ENCODE measurements at places on chromosomes 5 and 9. TPM values are rescaled to one million over a fixed set of nuclear protein-coding genes. Genes with fewer than 3 reads are reported as not detected.

Gene PCDH12
- total RNA-seq, result not detected

Gene PCDHGA6
- total RNA-seq, result 0.29 TPM

Gene SERINC5
- 4.6 TPM for total RNA-seq

Gene FOXD1
- total RNA-seq, result 25.4 TPM

Gene FAM221B
- not detected for total RNA-seq

Gene CCDC69
- total RNA-seq, result 1.0 TPM

Gene AKNA
- 4.2 TPM for total RNA-seq

Gene TMEM252
- not detected for total RNA-seq

Gene PSAT1
- total RNA-seq, result 153 TPM

Gene SPINK7
- total RNA-seq, result not detected

Gene C1QTNF3
- 0.33 TPM for total RNA-seq

Gene OLFM1
- total RNA-seq, result 11.4 TPM

Gene WNT8A
- total RNA-seq, result not detected

Gene NRARP
- total RNA-seq, result 4.6 TPM

Gene SPATA31C1
- total RNA-seq, result not detected

Gene TMEM174
- not detected for total RNA-seq

Gene HCN1
- not detected for total RNA-seq

Gene ENC1
- total RNA-seq, result 6.8 TPM

Gene SV2C
- 0.02 TPM for total RNA-seq

Gene SLC6A18
- not detected for total RNA-seq

Gene CDX1
- total RNA-seq, result not detected

Gene EQTN
- total RNA-seq, result not detected
